Right hindlimb (tissue), 1 donor: ENCODE measurements at places on chromosomes 7 and 10.
A peak's percentile ranks its signal among the peaks of the same experiment; 100 is the strongest.

DNA sequence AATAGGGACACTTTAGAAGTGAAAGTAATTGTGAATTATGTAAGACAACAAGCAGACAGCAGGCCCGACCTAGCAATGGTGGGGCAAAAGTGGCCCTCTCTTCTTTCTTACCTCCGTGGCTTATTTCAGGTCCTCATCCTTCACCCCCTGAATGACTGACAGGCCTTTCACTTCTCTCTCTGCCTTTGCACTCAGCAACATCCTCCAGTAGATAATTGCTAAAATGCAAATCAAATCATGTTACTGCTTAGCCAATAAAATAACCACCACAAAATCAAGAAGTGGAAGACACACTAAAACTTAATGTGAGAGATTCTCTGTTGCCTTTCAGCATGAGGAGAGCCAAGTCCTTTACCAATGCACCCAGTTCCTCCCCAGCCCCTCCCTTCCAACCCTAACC lies 274.6 kb upstream of the ZNF32 start:
- DNase-seq: no peak

GRCh38 chr7:34058801-34059135 lies 153.4 kb downstream of the BMPER start:
- DNase-seq: no peak

- no peak for DNase-seq
Observed at GRCh38 chr7:151261529-151261928, 13.0 kb upstream of the SMARCD3 start.

DNA sequence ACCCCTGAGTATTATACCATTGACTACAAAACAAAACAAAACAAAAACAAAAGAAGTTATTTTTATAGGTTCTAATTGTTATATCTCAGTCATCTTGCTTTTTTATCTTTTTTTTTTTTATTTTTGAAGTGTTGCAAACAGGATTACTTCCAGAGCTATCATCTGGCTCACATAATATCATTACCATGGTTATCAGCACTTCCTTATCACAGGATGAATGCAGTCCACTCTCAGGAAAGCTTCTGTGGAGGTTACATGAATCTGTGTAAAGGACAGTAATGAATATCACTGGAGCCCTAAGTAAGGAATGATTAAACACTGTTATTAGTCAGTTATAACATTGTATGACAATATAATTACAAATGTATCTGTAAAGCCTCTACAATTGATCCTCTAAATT lies 451.5 kb downstream of the PLXDC2 start:
- no peak for DNase-seq

GRCh38 chr10:127587668-127588365 lies 38.7 kb downstream of the NPS start:
- DNase-seq: no peak

- DNase-seq: peak; percentile 67
Observed at GRCh38 chr10:117936141-117936540, 110.6 kb downstream of the RAB11FIP2 start.

DNA sequence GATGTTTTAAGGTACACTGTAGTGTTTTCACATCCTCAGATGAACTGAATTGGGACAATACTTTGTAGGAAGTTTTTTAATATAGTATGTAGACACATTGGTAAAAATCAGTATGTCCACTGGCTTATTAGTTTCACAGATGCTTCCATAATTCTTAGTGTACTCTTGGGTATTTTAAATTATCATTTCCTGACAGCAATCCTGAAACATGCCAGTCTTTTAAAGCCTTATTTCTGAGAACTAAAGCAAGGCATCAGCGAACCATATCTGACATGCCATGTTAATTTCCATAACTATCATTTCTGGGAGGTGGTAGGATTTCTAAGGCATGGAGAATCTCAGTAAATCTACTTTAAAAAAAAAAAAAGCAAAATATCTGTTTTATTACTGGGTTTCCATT lies 266.4 kb downstream of the ADK start:
- DNase-seq: no peak

DNA sequence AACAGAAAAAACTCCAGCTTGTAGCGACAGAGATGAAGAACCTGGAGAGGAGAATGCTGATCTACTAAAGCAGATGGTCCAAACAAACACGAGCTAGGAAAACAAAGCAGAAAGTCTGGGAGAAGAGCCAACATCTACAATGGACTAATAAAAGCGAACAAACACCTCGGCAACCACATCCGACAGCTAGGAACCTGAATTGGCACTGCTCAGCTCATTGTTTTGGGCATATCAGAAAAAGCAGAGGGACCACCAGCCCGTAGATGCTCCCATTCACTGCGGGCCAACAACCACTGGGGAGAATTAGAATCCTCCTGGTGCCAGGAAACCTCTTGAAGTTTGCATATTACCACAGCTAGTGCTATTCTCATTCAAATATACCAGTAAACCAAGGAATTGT lies 204.7 kb downstream of the NXPH1 start:
- DNase-seq: peak; percentile 16

GRCh38 chr7:80134536-80135308 lies at the start of gene GNAI1:
GNAI1 (plus strand) TSS chr7:80134831; CDS start chr7:80135161, 330 bp downstream.
- DNase-seq: peak; percentile 88

DNA sequence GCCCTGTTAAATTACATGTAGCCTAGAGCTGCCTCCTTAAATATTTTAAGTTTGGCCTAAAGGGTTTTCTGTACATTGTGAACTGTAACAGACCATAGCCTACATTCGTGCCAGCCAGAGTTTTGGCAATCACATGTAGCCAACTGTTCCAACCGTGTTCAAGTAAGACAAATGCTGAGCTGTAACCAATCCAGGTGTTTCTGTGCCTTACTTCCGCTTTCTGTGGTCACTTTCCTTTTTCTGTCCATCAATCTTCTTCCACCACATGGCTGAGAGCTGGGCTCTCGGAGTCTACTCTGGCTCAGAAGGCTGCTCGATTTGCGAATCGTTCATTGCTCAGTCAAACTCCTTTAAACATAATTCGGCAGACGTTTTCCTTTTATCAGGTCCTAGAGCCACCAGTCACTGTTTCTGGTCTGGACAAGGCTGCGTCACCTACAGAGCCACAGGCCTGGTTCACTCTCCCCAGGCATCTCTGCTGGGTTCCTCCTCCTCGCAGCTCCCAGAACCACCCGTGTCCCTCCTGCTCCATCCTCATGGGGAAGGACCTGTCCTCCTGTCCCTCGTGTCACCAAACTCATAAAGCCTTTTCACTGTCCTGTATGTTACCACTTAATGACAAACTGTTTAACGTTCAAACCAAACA lies 158.0 kb upstream of the RHEB start:
- DNase-seq: no peak

DNA sequence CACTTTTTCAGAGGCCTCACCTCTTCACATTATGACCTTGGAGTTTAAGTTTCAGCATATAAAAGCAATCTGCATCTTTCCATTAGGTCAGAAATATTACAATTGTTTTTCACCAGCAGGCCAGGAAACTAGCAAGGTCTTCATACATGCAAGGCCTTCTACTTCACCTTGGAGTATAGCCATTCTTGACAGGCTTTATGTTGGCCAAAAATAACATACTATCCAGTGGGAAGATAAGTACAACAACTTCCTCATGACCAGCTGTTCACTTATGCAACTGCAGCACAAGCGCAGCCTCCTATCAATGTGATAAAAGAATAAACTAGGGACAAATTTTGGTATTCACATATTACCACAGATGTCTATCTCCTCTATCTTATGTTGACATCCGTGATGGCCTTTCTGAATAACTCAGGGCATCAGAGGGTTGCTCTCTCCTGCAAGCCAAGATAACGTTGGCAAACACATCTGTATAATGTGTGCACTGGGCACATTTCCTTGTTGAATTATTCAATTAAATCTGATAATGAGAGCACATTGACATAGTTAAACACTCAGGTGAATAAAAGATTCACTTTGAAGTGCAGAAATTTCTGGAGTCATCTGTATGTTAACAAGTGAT lies 239.8 kb downstream of the FZD1 start:
- DNase-seq: no peak

DNA sequence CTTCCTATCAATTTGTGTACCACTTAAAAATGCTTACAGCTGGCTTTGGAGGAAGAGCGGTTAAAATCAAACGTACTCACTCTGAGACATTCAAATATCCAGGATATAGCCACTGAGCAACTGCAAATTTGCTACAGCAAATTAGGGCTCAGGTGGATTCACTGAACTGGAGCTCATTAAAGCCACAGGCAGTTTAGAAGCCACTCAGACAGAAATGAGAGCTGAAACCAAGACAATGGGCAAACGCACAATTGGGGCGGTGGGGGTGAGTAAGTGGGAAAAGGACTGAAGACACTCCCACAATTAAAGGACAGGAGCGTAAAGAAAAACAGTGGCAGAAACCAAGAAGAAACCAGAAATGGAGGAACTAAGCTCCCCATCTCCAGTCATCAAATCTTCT lies 20.5 kb downstream of the MPP7 start:
- no peak for DNase-seq

DNA sequence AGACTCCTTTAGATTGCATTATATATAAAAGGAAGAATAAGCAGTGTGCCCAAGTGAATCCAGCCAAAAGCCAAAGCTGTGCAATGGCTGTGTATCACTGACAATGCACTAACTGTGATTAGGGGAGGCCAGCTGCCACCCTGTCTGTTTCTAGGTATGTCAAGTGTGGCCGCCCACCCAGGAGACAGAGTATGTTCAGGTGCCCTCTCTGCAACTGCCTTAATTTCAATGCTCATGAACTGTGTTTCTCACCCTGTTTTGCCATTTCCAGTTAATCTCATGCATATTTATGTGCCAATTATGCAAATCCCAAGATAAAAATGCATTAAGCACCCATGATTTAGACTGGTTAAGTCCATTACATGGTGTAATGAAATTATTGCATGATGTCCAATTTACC lies 159.4 kb downstream of the FRMD4A start:
- no peak for DNase-seq

DNA sequence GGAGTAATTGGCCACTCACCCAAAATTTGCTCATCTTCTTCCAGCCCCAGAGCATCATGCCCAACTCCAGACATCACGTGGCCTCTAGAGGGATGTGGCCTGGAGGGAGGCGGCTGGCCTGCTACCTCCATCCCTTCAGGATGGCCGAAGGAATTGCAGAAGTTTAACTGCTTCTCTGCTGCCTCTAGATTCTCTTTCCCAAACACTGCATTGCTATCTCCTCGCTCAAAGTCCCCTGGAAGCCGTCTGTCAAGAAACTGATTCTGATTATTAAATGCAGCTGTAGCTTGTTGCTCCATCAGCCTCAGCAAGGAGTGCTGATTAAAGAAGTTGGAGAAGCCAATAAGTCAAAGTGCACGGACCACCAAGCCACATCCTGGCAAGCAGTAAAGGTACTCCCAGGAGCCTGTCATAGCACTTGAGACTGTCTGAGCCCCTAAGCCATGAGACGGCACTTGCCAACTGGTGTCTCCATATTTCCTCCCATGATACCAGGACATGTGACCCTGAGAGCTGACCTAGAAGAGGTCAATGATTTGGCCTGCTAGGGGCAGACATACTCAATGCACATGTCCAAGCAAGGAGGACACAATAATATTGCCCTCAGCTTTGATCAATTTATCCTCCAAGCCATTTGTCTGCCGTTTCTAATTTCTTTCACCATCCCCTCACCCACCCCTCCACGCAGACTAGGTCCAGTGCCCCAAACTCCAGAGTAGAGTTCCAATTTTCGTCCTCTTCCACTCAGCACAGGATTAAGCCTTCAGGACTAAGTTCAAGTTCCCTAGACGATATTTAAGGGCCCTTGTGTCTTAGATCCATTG lies 84.2 kb downstream of the TBXAS1 start:
- DNase-seq: no peak

DNA sequence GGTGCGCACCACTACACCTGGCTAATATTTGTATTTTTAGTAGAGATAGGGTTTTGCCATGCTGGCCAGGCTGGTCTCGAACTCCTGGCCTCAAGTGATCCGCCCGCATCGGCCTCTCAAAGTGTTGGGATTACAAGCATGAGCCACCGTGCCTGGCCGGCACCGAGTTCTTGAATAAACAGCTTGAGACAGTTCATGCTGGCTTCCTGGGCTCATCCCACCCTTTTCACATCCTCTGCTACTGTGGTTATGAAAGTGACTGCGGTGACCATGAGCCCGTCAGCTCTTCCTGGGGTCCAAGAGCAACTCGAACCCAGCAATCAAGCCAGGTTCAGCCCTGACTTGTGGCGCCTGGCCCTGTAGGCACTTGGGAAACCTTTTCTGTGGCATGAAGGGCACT lies 38.7 kb downstream of the HIP1 start:
- no peak for DNase-seq

- no peak for DNase-seq
Observed at GRCh38 chr7:69049326-69049725, 548.9 kb upstream of the AUTS2 start.

GRCh38 chr10:85319826-85320225 lies 991.4 kb downstream of the CCSER2 start:
- no peak for DNase-seq

DNA sequence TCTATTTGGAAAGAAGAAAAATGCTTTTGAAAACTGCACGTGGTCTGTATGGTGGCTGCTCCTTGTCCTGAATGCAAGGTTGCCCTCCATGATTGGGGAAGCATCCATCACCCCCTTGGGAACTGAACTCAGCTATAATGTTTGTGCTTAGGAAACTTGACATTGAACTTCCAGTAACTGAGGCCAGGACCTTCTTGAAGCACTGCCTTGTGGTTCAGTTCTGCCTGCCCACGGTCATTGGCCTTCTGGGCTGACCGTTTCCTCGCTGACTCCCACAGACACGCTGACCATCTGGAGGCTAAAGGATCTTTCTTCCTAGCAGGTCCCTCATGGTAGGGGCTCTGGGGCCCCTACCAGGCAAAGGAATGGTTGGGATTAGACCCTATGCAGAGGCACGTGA lies 247.8 kb downstream of the CAMK1D start:
- no peak for DNase-seq

GRCh38 chr7:45677311-45677900 lies 103.2 kb downstream of the ADCY1 start:
- DNase-seq: no peak
